ENCODE measurements at places on chromosomes 5 and 9.

DNA sequence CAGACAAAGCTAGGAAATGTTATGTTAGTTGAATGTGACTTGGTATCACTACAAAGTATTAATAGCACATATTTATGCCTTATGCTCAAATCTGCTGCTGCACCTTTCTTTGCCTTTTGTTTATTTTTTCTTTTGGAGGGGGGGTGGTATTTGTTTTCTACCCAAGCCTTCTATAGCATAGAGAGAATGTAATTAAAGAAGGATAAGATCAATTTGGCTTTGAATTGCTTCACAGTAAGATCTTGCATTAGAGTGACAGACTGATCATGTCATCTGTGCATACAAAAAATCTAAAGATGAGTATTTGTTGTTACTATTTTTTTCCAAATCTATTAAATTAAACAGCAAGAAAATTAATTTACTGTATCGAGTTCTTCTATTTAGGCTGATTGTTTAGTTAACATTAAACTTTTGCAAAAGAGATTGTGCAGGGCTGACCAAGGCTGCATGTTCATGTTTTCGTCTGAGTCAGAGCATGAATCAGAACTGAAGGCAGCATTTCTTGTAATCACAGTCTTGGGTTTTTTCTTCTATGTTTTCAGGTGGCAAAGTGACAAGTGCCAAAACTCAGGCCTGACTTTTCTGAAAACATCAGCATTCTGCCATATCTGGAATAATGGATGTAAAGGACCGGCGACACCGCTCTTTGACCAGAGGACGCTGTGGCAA, 1007.1 kb upstream of the WWC1 start:
- DNase-seq = no peak

- no peak for DNase-seq
These were observed 937 bp downstream of the SVEP1 start for GRCh38 chr9:110578575-110579033.

DNA sequence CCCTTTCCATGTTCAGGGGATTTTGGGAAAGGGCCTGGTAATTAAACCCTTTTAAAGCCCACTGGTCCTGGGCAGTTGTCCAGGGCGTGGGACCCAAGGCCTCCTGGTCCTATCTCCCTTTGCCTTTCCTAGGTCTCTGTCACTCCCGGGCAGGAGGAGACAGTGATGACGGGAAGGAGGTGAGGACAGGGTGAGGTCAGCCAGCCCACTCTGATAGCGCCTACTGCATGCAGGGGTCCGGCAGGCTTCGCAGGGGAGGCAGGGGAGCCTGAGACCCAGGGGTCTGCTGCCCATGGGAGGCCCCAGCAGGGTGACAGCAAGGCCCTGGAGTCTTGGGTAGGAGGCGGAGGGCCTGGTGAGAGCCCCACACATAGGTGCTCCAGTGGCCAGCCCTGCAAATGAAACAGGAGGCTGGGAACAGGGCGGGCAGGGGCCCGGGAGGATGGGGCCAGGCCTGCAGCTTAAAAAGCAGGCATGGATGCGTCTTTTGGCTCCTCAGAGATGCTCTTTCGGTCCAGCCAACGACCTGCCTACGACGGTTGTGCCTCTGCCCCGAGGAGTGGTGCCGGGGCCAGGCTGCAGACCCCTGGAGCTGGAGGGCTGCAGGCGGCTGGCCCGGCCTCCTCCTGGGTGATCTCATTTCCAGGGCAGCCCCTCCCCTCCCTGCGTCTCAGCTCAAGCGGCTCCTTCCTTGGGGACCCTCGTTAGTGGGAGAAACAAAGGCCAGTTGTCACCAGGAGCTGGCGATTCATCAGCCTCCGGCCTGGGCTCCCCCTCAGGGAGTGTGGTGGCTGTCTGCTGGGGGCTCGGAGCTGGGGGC, 6.7 kb upstream of the RXRA start:
- DNase-seq = no peak

GRCh38 chr5:75054134-75054930, 2.0 kb upstream of the GCNT4 start:
- DNase-seq = no peak

DNA sequence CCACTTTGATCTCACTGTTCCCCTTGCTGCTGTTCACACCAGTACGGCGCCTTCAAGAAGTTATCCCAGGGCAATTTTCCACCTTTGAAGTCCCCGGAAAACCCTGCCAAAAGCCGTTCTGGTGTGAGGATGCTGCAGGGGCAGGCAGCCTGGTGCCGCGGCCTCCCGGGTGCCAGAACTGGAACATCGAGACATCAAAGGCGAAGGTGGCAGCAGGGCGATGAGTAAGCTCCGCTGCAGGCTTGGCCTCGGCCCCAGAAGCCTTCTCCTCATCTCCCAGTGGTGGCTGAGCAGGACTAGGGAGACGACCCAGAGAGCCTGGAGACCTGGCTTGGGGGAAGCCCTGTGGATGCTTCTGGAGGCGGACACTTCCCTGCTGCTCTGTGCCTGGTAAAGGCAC, 115.3 kb upstream of the MSX2 start:
- no peak for DNase-seq

DNA sequence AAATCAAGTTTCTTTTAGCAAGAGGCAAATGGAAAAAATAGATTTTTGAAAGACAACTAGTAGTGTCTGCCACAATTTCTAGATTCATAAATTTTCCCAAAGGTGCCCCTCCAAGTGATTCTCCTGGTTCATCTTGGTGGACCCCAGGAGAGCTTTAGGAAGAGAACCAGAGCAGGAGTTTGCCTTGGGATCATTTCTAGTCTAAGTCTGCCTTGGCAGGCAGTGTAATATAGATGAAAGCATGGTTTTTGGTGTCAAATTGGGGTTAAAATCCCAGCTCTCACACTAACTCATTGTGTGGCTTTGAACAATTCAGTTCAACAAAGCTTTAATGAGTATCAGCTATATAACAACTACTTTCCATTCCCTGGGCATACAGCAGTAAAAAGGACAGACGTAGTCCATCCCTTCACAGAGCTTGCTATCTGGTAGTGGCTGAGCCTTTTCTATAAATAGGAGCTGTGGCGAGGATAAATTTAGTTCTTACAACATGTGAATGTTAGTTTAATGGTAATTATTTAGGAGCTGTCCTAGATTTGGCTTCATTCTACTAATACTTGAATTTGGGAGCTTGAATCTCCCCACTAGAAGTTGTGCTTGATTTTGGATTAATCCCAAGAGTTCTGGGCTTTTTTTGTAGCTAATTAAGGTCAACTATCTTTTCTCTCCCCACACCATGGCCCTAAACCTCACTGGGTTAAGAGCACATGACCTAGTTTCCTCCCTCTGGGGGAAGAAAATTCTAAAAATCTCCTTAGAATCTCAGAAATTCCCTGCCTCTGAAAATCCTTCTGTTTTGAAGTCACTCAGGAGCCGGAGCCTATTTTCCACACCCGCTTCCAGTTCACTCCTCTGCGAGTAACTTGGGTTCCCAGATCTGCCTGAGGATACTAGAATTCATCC, 197.8 kb downstream of the PCSK1 start:
- DNase-seq = no peak

DNA sequence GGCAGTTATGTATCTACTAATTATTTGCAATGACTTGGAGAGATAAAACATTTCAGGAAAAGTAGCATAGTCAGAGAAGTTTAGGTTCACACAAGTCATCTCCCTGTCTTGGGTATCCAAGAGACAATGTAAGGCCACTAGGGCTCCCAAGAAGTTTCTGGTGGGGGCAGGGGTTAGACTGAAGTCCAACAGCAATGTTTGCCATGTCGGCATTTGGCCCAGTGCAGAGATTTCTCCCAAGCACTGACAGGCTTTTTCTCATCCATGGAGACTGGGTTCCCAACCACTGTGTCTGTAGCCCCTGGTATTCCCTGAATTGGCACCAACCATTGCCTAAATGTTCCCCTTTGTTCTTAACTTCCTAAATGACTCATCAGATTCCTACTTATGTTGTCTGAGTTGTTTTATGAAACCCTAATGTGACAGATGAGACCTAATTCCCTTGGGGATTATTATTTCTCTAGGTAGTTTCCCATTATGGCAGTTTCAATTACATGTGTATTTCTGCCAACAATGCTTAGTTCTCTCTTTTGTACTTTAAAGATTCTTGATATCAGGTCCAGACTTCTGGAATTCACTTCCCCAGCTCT, 103.6 kb upstream of the EGFLAM start:
- DNase-seq = no peak

GRCh38 chr5:115229606-115230005, 33.1 kb downstream of the PGGT1B start:
- DNase-seq = no peak

GRCh38 chr9:3161912-3162311, 318.0 kb upstream of the PUM3 start:
- no peak for DNase-seq

GRCh38 chr9:20300430-20301115, 321.7 kb downstream of the MLLT3 start:
- no peak for DNase-seq

- DNase-seq = no peak
These were observed 5.4 kb downstream of the MED22 start for GRCh38 chr9:133342570-133342969.

DNA sequence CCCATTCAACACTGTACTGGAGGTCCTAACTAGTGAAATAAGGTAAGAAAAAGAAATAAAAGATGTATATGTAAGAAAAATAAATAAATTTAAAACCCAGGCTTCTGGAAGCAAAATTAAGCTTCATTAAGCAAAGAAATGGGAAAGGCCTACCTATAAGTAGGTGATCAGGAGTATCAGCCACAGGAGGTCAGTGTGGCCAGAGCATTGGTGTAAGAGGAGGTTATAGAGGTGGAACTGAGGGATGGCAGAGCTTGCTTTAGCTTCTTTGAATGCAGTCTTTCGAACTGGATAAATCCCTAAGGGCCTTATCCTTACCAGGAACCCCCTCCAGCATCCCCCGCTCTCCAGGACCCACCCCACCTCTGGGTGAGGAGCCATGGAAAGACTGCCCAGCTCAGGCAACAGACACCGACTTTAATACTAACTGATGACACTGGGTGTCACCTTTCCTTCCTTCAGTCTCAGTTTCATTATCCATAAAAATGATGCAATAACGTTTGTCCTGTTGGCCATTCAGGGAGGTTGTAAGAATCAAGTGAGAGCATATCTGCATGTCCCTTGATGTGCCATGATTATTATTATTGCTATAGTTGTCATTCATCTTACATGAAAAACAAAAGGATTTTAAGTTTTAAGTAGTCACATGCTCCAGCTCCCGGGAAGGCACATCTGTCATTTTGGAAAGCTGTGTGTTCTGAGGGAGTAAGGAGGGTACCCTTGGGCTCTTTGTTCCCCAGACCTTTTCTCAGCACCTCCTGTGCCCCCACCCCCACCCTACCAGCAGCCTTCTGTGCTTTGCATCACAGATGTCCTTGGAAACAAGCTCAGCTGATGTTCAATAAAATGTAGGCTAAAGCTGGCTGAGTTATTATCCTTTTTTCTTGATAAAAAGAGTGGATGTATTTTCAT, 50.8 kb upstream of the CTNNA1 start:
- DNase-seq = no peak

DNA sequence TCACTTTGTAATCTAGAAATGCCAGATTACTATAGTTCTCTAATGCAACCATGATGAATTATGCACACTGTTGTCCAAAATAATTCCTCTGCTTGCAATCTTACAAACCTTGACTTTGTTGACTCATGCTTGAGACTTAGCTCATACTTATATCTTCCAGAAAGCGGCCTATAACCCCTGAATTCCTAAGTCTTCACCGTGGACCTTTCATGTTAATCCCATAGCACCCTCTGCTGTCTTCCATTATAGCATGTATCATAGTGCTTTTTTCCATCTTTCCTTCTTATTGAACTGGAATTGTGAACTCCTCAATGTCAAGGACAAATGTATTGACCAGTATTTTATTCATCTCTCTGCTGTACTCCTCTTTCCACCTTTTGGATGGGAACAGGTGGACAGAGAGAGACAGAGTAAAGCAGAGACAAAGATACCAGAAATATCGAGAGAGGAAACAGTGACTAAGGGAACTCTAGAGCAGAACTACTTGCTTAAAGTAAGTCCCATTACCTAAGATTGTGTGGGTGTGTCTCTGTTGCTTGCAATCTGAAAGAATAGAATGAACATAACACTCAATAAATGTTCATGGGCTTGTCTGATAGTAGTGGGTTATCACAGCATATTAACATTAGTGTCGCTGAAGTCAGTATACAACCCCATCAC, 110.0 kb downstream of the LURAP1L start:
- no peak for DNase-seq

DNA sequence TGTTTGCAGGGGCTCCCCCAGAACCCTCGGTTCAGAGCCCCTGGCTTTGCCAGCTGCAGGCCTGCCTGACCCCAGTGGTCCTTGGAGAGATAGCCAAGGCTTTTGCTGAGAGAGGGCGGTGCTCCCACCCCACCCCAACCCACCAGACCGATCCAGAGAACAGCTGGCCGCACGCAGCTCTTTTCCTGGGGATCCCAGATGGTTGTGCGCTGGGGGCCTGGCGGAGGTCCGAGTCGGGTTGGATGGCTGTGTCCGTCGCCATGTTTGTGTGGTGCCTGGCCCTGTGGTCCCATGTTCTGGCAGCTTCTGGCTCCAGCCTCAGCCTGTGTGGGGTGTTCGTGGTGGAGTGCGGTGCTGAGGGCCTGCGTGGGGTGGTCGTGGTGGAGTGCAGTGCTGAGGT, 97.5 kb downstream of the RXRA start:
- DNase-seq = no peak

DNA sequence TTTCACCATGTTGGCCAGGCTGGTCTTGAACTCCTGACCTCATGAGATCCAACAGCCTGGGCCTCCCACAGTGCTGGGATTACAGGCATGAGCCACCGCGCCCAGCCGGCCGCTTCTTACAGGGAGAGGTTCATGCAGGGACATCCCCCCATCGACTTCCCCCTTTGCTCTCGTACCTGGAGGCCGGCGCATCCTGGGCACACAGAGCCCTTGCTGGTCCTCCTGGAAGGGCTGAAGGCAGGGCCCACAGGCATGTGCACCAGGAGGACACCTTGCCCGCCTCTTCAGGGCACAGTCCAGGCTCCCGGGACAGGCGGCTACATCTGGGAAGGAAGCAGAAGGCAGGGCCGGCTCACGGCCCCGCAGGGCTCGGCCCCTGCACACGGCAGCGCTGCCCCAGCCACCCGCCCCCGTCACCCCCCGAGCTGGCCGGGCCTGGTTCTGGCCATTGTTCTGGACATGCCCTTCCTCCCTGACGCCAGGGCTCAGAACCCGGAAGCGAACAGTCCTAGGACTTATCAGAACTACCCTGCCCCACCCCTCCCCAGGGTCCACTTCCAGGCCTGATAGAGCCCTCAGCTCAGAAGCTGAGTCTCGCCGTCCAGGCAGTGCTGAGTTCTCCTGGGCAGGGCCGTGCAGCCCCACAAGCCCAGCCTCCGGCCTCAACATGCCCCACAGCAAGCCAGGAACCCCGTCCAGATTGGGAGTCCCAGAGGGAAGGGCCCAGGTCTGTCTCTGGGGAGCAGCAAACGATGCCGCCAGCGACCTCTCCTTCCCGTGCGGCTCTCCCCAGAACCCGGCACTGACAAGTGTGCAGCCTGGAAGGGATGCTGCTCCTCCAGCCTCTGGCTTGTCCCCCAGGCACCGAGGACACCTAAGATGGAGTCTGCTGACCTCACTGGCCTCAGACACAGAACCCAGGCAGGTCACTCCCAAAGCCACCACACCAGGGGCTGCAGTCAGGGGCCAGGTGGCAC, 2.9 kb downstream of the NPDC1 start:
- no peak for DNase-seq

Data from NCI-H1417 treated with DMSO at 0.1 percent for 48 hours (cell line).